ENCODE measurements at places on chromosomes 6 and 20.
A peak's percentile ranks its signal among the peaks of the same experiment; 100 is the strongest.

- DNase-seq: peak; percentile 75
These were observed 1361.8 kb upstream of the CITED2 start for GRCh38 chr6:140736231-140736630.

- peak; percentile 30 for DNase-seq
These were observed 245.7 kb downstream of the RNF144B start for GRCh38 chr6:18632670-18633410.

DNA sequence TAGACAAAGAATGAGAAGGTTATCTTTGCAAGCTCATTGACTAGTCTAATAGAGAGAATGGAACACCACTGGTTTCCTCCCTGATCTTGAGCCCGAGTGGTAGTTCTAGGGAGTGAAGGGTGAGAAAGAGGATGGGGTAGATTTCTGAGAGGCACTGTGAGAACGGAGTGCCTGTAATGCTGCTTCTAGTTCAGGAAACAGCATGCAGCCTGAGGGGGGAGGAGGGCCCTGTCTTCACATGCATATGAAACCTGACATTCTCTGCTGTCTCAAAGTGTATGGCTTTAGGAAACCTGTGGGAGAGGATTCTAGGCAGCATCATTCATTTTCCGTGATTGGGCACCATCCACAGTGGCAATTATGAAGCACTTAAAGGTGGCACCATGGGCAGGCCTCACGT, 259.4 kb upstream of the MAN1A1 start:
- no peak for DNase-seq

DNA sequence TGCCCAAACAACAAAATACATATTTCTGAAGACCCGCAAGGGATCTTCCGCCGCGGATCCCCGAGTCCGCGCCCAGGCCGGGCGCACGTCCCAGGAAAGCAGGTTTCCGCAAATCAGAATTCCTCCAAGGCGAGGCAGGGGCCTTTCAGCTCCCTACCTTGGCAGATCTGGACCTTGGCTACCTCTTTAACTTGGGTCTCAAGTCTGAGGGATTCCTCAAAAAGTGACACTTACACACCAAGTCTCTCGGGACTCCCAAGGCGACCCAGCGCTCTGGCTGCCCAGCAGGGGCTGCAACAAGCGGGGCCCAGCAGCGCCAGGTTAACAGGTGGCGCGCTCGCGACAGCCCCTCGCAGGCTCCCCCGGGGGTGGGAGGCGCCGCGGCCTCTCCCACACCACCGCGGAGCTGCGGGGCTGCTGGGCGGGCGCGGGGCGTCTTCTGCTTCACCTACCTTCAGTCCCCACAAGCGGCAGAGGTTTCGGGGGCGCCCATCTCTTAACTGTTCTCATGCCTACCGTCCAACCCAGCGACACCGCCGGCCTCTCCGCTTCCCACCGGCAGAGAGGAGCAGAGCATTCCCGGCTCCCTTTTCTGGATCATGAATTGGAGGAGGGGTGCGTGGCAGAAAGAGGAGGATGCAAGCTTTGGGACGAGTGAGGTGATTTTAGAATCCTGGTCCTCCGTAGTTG, 414 bp downstream of the SIM1 start:
- no peak for DNase-seq

GRCh38 chr6:85470023-85470410, 20.1 kb downstream of the NT5E start:
- no peak for DNase-seq

DNA sequence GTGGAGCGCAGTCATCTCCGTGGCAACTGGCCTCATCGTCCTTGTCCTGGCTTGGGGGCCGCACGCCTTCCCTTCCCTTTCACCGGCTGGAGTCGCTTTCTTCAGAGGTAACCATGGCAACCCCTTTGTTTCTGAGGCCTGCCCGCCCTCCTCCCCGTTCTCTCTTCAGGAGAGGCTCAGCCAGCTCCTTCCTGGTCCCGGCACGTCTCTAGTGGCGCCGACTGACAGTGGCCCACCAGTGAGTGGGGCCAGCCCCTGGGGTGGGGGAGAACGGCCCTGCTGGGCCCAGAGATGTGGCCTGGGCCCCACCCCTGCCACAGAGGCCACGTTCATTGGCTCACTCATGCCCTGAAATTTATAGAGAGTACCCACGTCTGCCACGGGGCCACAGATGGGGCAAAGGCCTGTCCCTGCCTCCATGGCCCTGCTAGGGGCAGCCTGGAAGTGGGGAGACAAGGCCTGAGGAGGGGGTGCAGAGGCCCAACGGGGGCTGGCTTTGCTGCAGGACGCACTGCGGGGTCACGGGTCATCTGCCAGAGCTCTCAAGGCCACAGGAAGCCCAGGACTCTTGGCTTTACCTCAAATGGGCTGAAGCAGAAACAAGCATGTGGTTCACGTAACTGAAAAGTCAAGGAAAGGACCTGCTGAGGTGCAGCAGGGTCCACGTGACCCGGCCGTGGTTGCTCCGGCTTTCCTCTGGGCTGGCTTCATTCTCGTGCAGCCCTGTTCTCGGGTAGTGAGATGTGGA, 1.4 kb upstream of the OSBPL2 start:
- no peak for DNase-seq

DNA sequence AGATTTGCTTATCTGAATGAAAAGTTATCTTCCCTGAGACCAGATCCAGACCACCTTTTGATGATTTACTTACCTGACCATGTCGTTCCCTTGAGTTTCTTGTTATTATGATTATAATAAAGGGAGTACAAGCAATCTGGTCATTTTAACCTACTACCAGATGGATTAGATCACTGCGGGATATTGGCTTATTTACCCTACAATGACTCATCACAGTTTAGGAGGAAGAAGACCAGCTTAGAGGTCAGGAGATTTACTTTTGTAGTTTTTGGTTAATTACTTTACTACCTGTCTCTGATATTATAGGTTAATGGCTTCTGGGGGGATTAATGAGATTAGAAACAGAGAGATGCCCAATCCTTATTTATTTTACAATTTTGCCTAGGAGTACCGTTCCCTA, 10.7 kb downstream of the PKIB start:
- no peak for DNase-seq

- peak; percentile 84 for DNase-seq
These were observed 129.5 kb upstream of the SSTR4 start for GRCh38 chr20:22905658-22906057.

GRCh38 chr6:26355366-26355765, 9.6 kb upstream of the BTN3A2 start:
- no peak for DNase-seq

Data from fibroblast of pulmonary artery (primary cell).